Stimulated activated CD4-positive, alpha-beta T cell treated with anti-CD3 and anti-CD28 coated beads, TNF-alpha, amount 100 ng/mL, for 4 hours (primary cell): ENCODE measurements at places on chromosomes 6 and 20.

DNA sequence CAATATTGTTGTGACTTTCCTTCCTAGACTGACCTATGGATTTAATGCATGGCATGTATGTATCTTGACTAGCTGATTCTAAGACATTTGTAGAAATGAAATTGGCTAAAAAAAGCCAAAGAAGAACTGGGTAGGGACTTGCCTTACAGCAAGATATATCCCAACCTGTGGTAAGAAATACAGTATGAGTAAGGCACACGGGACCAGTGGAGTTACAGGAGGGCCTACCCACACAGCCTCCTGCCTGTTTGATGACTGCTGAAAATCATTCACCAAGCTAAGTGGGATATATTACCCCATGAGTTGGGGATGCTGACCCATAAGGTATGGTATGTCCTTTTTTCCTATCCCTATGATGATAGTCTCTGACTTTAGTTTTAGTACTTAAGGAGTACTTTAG, 112.2 kb downstream of the INSM1 start:
- no peak for DNase-seq

GRCh38 chr6:144659202-144660182, 374.4 kb downstream of the UTRN start:
- no peak for DNase-seq

DNA sequence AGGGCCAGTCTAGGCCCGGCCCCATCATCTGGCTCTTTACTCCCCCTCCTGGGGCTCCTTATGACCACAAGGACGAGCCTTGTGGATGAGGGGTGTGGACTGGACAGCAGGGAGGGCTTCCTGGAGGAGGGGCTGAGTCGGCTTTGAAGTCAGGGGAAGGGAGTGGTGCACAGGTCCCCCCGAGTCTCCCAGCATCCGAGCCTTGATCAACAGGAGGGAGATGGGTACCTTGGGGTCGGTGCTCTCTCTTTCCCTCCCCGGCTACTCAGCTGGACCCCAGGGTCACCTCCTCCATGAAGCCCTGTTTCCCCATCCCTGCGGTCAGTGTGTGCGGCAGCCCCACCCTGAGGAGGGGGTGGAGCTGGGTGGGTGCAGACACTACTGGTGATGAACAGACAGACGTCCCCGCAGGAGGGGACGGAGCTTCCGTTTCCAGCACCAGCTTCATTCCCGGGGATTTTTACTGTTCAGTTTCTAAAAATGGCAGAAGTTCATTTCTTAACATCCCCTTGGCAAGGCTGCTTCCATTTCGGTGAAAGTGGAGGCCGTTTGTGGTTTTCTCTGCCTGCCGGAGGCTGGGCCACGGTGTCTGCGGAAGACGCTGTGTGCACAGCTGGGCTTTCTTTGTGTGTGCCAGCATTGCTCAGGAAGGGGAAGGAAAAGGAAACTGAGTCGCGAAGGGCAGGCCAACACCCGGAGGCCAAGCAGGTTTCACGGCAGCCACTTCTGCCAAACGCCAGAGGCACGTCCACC, 19.6 kb downstream of the NTSR1 start:
- DNase-seq: no peak

DNA sequence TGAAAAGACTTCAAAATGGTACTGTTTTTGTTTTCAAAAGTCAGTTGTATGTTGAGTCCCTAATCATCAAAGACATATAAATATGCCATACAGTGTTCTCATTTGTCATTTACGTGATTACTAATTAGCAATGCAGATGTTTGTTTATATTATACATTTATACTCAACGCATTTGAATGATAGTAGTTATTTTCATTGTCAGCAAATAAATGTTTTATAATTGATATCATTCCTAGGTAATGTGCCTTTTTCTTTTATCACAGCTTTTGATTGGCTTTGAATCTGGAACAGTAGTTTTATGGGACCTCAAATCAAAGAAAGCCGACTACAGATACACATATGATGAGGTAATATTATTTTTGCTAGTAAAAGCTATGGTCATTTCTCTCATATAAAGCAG, 62.6 kb downstream of the STXBP5 start:
- no peak for DNase-seq

DNA sequence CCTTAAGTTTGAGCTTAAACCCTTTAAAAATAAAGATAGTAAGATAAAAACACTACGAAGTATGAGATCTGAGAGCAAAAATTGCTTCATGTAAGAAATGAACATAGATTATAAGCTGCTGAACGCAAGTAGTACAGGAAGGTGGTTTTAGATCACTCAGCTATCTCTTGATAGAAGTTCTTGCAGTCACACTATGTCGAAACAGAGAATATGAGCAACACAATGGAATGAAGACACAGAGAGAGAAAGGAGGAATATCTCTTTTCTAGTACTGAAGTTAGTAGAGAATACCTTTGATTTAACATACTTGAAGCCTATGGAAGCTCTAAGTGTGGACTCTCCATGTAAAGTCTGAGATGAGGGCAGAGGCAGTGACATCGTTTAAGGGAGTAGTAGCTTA, 162.7 kb downstream of the CDK19 start:
- no peak for DNase-seq

- DNase-seq: no peak
Observed at GRCh38 chr6:113713665-113714064, 143.5 kb upstream of the MARCKS start.

DNA sequence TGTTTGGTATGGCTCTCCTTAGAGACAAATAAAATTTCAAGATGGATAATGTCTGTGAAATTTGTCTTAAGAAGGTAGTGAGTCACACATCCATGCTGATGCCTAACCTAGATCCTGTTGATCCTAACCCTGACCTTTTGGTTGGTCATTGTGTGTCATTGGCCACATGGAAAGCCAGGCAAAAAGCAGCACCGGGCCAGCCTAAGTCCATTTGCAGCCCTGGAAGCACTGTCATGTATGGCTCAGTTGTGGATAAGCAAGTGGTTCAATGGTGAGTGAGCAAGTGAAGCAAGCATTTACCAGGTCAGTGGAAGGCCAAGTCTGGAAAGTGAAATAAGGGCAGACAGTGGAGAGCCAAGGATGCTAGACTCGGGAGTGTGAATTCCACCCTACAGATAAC, 12.1 kb upstream of the XRN2 start:
- no peak for DNase-seq

DNA sequence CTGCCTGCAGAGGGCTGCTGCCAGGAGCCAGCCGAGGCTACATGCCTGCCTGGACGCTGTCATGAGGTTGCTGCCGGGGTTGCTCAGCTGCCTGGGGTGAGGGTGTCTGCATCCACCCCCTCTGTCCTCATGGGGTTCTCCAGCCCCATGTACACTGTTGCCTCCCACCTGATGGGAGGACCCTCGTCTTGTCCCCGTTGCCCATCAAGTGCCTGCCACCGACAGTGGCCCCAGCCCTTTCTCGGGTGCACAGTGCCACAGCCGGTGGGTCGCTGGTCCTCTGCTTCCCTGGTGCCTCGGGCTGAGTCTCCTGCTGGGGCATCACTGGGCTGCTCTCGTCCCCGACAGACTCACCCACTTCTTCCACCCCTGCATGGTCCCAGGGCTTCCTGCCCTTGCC, 313.7 kb downstream of the CDH4 start:
- no peak for DNase-seq
